Neuronal stem cell (in vitro differentiated cells): ENCODE measurements at places on chromosomes 16 and 17.

DNA sequence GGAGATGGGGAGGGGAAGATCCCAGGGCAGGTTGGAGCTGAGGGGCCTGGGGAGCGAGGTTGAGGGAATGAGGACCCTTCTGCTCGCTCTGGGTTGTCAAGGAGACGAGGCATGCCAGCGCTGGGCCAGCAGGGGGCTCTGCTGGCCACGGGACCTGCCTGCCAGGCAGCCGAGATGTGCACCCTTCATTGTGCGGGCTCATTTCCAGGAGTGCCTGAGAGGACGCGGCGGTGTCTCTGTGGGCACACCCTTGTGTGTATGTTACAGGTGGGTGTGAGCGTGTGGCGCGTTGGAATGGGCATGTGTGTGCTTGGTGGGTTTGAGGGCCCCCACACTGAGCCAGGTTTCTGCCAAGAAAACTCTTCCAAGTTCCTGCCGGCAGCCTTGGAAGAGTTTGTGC is 15.9 kb downstream of the ARHGAP23 start:
- no peak for DNase-seq

GRCh38 chr17:74019271-74019670 is 184.2 kb upstream of the RPL38 start:
- no peak for DNase-seq

DNA sequence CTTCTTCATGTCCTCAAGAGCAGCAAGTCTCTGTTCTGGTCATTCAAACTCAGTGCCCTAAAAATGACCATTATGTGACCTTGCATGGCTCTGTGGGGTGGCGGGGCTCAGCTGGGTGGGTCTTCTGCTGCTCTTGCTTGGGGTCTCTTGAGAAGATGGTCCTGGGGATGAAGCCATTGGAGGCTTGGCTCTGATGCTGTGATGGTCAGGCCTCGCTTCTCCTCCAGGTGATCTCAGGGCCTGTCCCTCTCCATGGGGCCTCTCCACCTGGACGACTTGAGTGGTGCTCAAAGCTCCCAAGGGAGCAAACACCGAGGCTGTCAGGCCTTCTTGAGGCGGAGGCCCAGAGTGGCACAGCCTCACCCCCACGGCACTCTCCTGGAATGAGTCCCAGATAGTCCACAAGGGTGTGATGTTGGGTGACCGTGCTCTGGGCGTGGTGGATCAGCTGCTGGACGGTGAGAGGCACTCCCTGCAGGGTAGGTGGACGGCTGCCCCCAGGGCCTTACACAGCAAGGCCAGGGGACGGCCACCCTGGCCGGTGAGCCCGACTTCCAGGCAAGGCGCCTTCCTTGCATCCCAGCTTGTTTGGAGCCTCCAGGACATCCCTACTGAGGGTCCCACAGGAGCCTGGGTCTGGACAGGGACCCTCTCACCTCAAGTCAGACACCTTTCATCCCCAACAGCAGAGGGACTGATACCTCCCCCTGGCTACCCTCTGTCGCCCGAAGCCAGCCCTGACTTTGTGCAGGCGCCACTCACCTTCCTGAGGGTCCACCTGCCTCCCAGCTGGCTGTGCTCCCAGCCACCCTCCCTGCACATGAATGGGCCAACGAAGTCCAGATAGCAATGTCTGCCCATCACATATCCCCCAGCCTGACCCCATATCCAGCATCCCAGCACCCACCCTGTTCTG is 48.7 kb downstream of the USP22 start:
- DNase-seq: no peak

DNA sequence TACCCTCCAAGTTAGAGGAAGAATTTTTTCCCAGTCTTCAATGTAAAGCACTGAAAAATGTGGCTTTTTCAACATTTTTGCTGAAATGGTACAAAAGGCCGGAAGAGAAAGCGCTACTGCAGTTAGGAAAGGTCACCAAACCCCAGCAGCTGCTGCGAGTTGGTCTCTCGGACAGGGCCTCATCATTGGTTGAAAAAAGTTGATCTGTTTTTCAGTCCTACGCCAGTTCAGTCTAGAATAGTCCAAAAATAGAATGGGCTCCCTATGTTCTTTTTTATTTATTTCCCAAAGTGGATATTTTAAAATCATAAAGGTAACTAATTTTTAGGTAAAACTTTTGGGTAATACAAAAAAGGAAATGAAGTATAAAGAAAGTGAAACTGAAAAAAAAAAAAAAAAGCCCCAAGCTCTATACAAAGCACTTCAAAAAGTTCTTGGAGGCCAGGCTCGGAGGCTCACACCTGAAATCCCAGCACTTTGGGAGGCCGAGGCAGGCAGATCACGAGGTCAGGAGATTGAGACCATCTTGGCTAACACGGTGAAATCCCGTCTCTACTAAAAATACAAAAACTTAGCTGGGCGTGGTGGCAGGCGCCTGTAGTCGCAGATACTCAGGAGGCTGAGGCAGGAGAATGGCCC is 17.4 kb downstream of the ADAP2 start:
- DNase-seq: no peak

DNA sequence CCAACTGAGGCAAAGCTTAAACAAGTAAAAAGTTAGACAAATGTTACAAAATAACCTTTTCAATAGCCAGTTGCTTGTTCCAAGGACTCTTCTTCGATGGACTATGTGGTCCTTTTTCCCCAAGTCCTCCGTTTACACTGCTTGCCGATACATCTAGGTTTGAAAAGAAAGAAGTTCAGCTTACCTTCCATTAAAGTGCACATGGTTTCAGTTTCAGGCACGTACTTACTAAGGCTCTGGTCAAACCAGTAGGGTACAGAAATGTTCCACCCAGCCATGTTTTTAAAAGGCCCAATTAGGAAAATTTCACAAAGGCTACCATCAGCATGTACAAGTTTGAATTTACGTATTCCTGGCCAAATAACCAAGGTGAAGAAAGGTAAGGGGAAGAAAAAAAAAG is 2.1 kb downstream of the SRSF2 start:
- DNase-seq: no peak

DNA sequence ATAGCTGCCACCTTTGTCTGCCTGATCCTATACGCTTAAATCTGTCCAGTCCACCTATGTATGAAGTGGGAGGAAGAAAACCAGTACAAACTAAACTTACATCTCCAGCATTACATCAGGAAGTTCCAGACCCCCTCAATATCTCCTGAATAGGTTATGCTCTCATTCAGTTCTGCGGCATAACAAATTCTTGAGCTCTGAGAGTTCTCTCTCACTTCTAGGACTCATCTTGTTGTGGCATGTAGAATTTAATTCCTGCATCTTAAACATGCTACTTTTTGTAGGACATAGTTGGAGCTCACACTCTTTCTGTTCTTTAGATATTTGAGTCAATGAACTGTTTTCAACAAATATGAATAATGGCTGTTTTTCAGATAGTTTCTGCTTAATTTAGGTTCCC is 662.5 kb downstream of the CDH11 start:
- no peak for DNase-seq

- DNase-seq: no peak
Observed at GRCh38 chr17:163514-164098, 17.8 kb downstream of the DOC2B start.

GRCh38 chr16:88284626-88285513 is 97.9 kb upstream of the ZNF469 start:
- DNase-seq: no peak

DNA sequence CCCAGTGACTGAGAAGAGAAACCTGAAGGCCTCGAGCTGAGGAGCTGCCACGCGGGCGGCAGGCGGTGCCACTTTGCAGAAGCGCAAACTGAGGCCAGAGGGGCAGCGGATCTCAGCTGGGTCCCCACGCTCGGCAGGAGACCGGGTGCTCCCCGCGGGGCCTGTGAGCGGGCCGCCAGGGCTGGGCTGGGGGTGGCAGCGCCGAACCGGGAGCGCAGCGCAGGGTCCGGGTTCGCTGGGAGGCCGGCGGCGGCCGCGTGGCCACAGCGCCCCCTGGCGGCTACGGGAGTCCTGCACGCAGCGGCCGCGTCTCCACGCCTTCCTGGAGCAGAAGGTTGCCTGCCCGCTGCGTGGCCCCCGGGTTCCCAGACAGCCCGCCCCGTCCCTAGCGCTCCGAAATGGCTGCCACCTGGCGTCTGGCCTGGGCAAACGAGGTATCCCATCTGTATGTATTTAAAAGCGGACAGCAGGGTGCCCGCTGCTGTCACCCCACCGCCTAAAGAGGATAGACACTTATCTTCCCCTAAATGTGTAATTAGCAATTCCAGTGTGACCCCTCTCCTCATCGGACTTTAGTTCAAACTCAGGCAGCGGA is 96.1 kb upstream of the CDH5 start:
- peak; percentile 72 for DNase-seq

GRCh38 chr16:79932572-79932971 is 332.0 kb upstream of the MAF start:
- DNase-seq: no peak

DNA sequence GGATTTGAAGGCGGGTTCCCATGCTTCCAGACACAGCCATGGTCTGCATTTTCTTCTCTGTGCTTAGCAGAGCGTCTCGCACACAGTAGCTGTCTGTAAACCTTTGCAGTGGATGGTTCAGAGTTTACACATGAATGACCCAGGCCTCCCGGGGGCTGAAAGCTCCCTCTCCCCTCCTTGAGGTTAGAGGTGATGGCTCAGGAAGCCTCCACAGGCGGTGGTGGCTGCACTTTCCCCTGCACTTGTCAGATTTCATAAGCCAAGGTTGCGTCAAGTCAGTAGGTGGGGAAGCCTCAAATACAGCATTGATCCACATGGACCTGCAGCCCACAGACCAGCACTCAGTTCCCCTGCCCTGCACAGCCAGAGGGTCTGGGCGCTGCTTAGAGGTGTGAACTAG is 211.9 kb downstream of the KATNIP start:
- DNase-seq: no peak

DNA sequence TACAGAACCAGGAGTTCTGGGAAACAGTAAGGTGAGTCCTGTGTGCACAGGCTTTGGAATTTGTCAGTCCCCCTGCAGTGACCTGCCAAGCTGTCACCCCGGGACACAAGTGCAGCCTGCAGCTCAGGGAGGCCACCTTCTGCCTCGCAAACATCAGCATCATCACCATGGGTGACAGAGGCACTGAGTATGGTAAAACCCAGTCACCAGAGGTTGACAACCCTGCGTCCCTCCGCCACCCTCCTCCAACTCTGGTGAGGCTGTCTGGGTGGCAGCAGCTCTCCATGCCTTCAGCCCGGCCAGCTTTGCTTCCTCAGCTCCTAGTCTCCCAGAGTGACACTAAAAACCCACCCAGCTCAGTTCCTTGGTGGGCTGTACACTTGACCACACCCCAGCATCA is 221.0 kb downstream of the CPPED1 start:
- DNase-seq: no peak

- no peak for DNase-seq
Observed at GRCh38 chr17:80876950-80877728, 114.5 kb upstream of the CHMP6 start.

- no peak for DNase-seq
Observed at GRCh38 chr16:61313931-61314330, 722.3 kb downstream of the CDH8 start.

DNA sequence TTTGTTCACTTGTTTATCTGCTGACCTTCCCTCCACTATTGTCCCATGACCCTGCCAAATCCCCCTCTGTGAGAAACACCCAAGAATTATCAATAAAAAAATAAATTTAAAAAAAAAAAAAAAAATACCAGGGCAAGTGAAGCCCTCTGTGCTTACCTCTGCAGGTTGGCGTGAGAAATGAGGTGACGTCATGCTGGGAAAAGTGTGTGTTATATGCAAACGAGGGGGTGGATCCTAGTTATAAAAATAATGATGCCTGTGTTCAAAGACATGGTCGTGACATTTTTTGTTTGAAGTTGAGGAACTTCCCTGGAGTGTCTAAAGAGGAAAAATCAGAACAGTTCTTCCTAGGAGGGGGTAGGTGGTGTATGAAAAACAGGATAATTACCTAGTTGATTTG is 20.2 kb downstream of the TMC7 start:
- no peak for DNase-seq

- peak; percentile 72 for DNase-seq
Observed at GRCh38 chr17:2398655-2399571, 1.9 kb downstream of the MNT start.

DNA sequence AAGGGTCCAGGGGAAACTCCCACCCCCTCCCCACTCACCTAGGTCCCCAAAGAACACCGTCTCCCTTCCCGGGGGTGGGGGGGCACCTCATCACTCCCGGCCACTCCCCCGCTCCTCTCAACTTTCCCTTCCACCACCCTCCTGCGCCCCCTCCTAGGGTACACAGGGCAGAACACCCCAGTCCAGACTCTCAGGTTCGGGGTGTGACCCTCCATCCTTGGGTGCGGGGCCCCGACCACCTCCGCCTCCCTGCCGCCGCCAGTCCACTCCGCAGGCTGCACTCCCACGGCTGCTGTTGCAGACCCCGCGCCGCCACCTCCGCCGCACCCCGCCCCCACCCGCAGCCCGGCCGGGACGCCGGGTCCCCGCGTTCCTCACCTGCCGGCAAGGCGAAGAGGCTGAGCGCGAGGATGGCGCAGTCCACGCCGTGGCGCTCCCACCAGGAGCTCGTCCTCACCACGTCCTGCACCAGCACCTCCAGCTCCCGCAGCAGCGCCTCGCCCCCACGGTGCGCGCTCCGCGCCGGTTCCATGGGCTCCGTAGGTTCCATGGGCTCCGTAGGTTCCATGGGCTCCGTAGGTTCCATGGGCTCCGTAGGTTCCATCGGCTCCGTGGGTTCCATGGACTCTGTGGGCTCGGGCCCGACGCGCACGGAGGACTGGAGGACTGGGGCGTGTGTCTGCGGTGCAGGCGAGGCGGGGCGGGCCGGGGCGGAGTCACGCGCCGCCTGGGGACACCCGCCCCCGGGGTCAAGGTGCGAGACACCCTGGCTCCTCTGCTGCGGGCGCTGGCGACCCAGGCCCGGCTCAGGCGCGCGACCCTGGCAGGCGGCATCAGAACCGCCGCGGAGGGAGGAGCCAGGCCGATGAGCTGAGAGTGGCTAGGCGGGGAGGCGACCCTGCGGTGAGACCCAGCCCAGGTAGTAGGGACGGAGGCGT is at the start of gene FADS6:
Gene FADS6, minus strand, starts transcription at position 660 of the 938 bp plus-strand sequence. Its CDS starts 38 bp downstream, at position 622.
- DNase-seq: no peak

- DNase-seq: no peak
Observed at GRCh38 chr17:19013226-19013625, 8.7 kb upstream of the FAM83G start.

- DNase-seq: no peak
Observed at GRCh38 chr17:41395611-41396010, 1.8 kb downstream of the KRT31 start.

GRCh38 chr16:8923199-8923598 is 40.5 kb downstream of the USP7 start:
- DNase-seq: no peak

GRCh38 chr17:83055911-83056582 is 23.4 kb upstream of the METRNL start:
- no peak for DNase-seq

DNA sequence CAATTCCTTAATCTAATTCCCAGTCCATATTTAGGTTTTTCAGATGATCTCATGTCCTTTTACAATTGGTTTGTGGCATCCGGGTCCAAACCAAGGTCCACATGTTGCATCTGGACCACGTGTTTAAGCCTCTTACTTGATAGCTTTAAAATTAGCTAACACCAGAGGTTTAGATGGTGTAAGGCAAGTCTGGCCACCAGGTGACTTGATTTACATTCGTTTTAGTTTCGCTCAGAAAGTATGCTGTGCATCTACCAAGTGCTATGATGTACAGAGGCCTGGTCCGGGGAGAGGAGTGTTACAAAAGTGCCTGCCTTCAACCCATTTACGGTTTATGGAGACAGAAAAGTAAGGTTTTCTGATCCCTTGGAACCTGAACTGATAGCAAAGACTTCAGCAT is 878 bp upstream of the DNAJA2 start:
- DNase-seq: no peak
